ENCODE measurements at places on chromosomes 16 and 17.

- no peak for DNase-seq
Observed at GRCh38 chr17:78041386-78042179, 83.1 kb downstream of the TNRC6C start.

- peak; percentile 26 for DNase-seq
Observed at GRCh38 chr16:82136956-82137821, 32.8 kb downstream of the MPHOSPH6 start.

- DNase-seq, result no peak
Observed at GRCh38 chr16:3864562-3864961, 16.0 kb downstream of the CREBBP start.

DNA sequence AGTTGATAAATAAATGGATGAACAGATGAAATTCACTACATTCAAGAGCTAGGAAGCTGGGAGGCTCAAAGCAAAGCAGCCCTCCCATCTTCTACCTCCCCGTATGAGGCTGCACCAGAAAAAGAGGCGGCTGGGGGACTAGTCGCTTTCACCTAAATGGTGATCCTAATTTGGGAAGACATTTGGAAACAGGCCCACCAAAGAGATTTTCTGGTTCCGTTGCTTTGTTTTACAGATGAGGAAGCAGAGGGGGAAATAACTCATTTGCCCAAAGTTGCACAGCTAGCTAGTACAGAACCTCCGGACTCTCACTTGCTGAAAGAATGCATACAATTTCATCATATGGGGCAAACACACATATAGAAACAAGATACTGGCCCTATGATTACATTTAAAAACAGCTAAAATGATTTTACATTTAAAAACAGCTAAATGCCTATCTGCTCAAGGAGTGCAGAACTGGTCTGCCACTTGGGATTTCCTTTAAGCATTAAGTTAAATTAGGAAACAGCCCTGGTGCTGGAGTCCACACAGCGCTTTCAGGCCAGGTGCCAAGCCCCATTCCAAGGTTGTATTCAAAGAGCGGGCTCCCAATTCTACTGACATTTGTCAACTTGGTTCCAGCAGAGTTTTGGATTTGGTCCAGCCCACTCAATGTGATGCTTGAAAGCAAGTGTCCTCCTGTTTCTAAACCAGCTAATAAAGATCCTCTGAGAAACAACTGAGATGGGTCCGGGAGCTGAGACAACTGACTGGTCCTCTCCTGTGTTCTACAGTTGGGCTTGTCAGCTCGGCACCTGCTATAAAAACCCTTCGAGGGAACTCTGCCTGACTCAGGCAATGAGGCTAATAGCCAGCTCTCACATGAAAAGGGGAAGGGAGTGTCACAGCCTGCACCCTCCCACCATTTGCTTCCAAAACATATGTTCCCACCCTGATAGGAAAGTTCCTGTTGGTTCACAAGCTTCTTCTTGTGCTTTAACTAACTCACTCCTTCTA is 11.7 kb downstream of the ERN1 start:
- DNase-seq, result no peak

DNA sequence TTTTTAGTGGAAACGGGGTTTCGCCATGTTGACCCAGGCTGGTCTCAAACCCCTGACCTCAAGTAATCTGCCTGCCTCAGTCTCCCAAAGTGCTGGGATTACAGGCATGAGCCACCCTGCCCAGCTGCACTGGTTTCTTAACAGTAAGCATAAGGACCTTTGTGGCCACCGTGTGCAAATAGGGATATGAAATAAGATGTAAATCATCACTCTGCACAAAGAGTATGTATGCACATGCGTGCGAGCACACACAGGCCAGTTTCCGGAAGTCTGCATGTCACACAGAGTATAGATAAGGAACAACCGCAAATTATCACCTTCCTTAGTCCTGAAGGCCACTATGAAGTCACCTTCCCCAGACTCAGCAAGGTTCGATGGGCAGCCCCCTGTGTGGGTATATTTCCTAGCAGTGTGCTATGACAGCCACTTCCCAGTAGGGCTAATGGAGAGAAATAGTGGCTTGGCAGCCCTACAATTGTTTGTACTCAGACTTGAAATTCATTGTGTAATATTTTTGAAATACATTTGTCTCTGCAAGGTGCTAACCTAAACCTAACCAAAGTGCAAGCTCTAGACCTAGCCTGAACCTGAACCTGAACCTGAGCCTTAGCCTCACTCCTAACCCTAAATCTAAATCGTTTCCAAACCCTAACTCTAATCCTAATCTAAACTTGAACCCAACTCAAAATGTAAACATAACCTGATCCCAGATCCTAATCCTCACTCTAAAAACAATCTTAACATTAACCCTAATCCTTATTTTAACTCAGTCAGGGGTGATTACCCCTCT is 48.4 kb upstream of the SKAP1 start:
- no peak for DNase-seq

DNA sequence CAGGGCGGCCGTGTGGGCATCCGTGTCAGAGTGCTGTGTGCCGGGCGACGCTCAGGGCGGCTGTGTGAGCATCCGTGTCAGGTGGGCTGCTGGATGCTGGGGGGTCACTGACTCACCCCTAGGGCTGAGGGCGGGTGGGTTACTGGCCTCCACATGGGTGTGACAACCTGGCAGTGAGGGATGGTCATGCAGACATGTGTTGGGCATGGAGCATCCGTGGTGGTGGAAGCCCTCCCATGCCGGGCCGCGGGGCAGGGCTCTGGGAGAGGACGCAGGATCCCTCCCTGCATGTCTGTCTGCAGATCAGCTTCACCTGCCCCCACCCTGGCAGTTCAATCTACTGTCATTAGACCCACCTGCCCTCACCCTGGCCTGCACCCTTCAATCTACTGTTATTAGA is 56.3 kb downstream of the METRNL start:
- no peak for DNase-seq

DNA sequence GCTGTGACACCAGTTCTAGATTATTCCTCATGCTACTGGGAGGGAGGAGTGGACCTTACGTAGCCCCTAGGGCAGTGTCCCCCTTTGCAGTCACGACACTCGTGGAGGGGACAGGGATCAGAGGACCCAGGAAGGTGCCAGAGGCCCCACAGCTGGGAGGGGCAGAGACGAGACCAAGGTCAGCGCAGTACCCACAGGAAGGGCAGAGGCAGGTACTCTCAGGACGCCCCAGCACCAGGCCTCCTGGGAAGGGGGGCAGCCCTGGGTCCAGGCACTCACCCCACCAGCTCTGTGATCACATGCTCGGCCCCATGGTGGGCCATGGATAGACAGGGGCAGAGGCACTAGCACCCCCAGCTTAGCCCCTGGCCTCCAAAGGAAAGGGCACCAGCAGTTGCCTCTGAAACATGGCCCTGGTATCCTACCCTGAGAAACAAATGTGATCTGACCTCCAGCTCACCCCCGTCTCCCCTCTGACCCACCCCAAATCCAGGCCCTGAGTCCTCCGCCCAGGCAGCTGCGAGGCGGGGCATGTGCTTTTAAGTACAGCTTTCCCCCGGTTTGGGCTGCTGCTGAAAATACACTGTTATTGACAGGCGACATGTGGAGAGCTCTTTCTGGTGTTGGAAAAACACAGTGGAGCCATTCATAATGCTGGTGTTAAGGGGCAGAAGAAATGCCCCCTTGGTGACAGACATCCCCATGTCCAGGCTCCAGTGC is 361.9 kb downstream of the C16orf95 start:
- no peak for DNase-seq

DNA sequence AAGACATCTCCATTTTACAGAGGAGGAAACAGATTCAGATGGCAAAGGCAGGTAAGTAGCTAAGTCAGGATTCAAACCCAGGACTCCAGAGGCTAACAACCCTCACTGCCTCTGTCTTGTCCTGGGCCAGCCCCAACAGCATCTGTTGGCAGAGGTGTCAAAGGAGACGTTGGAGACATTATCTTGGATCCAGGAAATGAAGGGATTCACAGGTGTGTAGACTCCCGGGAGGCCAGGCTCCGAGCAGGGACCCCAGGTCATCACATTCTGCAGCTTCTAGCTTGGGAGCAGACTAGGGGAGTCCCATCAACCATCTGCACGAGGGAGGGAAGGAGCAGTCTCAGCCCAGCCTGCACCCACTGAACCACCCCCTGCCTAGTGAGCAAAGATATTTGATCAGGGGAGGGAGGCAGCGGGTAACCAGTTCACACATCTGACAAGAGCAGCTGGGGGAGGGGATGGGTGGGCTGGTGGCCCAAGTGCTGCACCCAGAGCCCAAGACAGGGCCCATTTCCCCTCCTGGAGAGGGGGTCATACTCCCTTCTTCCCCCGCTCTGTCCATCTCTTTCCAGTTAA is 1.0 kb upstream of the B9D1 start:
- no peak for DNase-seq

GRCh38 chr17:79295307-79295706 is 220.7 kb downstream of the ENGASE start:
- no peak for DNase-seq

DNA sequence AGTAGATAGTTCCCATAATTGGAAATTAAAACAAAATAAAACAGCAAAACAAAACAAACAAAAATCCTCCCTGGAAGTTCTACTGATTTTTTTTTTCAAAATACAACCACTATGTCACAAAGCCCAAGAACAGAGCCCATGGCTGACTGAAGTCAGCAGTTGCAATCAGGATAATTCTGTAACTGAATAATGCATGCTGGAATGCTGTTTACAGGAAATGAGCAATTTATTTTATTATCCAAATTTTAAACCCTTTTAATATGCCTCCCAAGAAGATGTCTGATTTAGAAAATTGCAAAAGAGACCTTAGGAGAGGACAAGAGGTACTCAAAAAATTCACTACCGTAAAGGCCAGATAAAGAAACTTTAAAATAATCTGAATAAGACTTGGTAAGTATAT is 578.2 kb downstream of the TOX3 start:
- DNase-seq, result no peak

DNA sequence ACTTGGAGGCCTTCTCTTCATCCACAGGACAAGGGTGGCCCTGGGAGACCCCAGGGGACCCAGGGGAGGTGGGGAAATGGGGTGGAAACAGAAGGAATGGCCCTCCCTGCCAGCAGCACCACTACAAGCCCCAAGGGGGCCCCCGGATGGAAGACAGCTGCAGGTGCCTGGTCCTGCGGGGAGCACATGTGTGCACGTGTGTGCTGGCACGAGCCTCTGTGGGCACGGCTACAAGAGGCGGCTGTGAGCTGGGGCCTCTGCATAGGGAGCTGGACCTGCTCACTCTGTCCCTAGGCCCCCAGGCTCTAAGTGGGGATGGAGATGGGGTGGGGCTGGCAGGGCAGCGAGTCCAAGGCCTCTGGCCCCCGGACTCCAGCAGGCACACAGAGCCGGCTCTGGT is 13.2 kb upstream of the AATK start:
- no peak for DNase-seq

- DNase-seq, result no peak
Observed at GRCh38 chr17:76422860-76423259, 30.1 kb downstream of the UBE2O start.

DNA sequence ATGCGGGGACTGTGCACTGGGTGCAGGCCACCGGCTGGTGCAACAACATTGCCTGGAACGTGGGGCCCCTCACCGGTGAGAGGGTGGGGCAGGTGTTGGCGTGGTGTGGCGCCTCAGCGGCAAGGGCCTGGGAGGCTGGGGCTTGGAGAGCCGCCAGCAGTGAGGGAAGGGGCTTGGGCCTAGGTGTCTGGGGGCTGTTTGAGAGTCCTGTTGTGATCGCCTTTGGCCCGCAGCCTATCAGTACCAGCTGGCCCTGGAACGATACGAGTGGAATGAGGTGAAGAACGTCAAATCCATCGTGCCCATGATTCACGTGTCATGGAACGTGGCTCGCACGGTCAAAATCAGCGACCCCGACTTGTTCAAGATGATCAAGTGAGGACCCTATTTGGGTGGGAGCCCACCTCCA is 2.6 kb upstream of the TMEM88 start:
- DNase-seq, result no peak

DNA sequence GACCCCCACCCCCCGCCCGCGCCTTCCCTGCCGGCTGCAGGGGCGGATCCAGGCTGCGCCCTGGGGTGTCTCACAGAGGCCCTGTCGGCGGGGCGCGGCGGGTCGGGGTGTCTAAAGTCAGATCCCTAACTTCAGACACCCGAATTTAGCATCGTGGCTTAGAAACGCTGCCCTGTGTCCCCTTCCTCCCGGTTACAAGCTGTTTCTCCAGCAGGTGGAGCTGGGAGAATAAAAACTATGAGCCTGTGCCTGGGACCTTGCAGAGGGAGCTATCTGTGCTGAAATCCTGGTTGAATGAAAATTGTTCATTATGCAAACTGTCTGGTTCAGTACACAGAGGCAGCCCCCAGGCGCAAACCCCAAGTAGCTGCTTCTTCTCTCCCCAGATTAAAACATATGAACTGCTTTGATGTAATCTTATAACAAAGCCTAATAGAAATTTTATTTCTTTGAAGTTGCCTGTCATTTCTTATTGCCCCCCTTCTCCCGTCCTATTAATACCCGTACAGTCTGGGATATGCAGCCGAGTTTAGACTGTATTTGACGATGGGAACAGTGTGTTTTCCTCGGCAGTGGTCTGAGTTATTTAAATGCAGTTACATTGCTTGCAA is 79.0 kb downstream of the RPA1 start:
- DNase-seq, result peak; percentile 27

GRCh38 chr17:77476006-77476405 is 335.2 kb downstream of the SEC14L1 start:
- no peak for DNase-seq

- DNase-seq, result no peak
Observed at GRCh38 chr16:59058250-59058649, 324.1 kb upstream of the GOT2 start.

GRCh38 chr17:6708357-6708961 is 4.7 kb downstream of the SLC13A5 start:
- no peak for DNase-seq

GRCh38 chr17:29143894-29144293 is 36.3 kb downstream of the MYO18A start:
- no peak for DNase-seq

- DNase-seq, result no peak
Observed at GRCh38 chr17:65018610-65019316, 37.8 kb downstream of the GNA13 start.

GRCh38 chr16:23691483-23692189 is 12.9 kb downstream of the PLK1 start:
- DNase-seq, result no peak

- no peak for DNase-seq
Observed at GRCh38 chr17:13475574-13476223, 126.0 kb downstream of the HS3ST3A1 start.

- no peak for DNase-seq
Observed at GRCh38 chr17:71726341-71726740, 394.5 kb upstream of the SOX9 start.

- no peak for DNase-seq
Observed at GRCh38 chr16:65122724-65123395, 997 bp upstream of the CDH11 start.

- DNase-seq, result no peak
Observed at GRCh38 chr17:22435231-22435974, 743.1 kb downstream of the KCNJ18 start.

All from brain pericyte (primary cell).